LoVo (cell line): ENCODE measurements at places on chromosomes 13 and 19.

- no peak for DNase-seq
These were observed 10.1 kb downstream of the FOXO1 start for GRCh38 chr13:40656358-40656757.

- DNase-seq = peak; percentile 79
These were observed 6.4 kb downstream of the KLF16 start for GRCh38 chr19:1856698-1857603.

DNA sequence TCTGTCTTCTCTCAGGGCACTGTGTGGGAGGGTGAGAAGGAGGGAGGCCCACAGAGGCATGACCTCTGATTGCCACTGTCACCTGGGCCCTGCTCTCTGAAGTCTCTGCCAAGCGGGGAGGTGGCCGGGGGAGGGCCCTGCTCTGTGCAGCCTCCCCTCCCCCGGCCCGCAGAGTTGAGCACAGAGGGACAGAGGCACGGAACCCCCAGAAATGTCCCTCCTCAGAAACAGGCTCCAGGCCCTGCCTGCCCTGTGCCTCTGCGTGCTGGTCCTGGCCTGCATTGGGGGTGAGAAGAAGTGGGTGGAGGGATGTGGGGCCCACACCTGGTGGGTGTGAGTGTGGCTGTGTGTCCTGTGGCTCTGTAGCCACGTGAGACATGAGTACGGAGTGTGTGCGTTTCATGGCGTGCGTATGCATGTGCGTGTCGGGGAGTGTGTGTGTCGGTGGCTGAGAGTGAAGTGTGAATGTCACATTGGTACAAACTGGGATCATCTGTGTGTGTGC, at the start of gene APOC4:
TSS of gene APOC4 (plus strand) at position 171 of the 505 bp plus-strand sequence. CDS start at position 212, 41 bp downstream.
- no peak for DNase-seq

DNA sequence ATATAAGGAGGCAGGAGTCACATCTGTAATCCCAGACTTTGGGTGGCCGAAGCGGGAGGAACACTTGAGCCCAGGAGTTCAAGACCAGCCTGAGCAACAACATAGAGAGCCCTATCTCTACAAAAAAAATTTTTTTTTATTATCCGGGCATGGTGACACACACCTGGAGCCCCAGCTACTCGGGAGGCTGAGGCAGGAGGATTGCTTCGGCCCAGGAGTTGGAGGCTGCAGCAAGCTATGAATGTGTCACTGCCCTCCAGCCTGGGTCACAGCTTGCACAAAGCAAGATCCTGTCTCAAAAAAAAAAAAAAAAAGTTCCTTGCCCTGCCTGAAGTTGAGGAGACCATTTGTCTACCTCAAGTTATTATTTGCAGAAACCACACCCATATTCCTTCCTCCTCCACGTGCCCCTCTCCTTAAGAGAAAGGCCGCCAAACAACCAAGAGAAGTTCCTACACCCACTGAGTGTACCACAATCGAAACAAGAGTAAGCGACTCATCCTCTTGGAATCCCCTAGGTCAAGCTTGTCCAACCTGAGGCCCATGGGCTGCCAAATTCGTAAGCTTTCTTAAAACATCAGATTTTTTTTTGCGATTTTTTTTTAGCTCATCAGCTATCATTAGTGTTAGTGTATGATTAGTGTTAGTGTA, 2.2 kb downstream of the ABCC4 start:
- DNase-seq = peak; percentile 47
